Endodermal cell (in vitro differentiated cells): ENCODE measurements at places on chromosomes 4 and X.

- DNase-seq: no peak
Observed at GRCh38 chr4:176270669-176271068, 1.6 kb upstream of the ASB5 start.

DNA sequence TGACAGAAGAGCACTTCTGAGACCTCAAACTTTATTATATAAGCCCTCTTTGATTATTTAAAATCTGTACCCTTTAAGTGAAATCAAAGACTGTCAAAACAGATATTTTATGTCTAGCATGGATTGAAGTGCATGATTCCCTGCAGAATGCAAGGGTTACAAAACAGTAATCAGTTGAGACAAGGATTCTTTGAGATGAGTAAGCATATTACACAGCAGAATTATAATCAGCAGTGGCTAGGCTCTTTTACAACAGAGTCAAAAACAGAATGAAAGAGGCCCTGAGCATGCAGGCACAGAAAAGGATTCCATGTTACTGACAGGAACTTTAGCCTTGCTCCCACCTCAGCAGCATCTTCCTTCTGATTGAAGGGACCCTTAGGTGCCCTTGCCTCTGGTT lies 487.9 kb upstream of the GALNT7 start:
- no peak for DNase-seq

- DNase-seq: no peak
Observed at GRCh38 chr4:41784191-41784979, 35.9 kb upstream of the PHOX2B start.

DNA sequence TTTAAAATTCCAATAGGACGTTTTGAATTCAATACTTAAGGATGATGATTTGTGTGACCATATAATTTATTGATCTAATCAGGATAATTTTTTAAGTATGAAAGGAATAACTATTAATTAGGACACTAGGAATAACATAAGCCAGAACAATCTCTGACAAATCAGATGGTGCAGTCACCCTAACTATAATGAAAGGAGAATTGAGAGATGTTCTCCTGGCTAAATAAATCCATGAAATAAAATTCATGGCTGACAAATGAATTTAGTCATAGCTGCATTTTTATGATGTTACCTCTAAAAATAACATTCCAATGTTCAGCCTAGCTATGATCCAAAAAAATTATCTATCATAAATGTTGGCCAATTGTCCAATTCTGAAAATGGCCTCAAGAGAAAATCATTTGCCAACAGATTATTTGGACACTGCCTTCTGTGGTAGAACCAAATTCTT lies 190.6 kb upstream of the NEIL3 start:
- DNase-seq: no peak

- DNase-seq: no peak
Observed at GRCh38 chr4:165982934-165983333, 109.9 kb downstream of the TLL1 start.

GRCh38 chr4:179124957-179125356 lies 1682.7 kb upstream of the AGA start:
- no peak for DNase-seq

GRCh38 chrX:2897311-2897689 lies 31.8 kb downstream of the ARSD start:
- no peak for DNase-seq

- DNase-seq: no peak
Observed at GRCh38 chr4:151962138-151962823, 201.5 kb upstream of the GATB start.
